ENCODE measurements at places on chromosomes 4 and X. TPM values are rescaled to one million over a fixed set of nuclear protein-coding genes. Genes with fewer than 3 reads are reported as not detected.

The DNAAF6 gene
- total RNA-seq, result not detected

- peaks cover 14% of the 10 kb centered on the region for H3K4me1 ChIP-seq
- no peak for DNase-seq
- H3K27ac ChIP-seq, result peak overlapping the region; percentile 63
- no peaks in the 10 kb centered on the region for H3K36me3 ChIP-seq
These were observed 125.3 kb upstream of the LNX1 start for GRCh38 chr4:53716471-53717063.

- H3K4me3 ChIP-seq, result no peak overlapping the region
- H3K27me3 ChIP-seq, result no peaks in the 10 kb centered on the region
- DNase-seq, result no peak
- H3K27ac ChIP-seq, result no peak overlapping the region
- no peaks in the 10 kb centered on the region for H3K36me3 ChIP-seq
These were observed 208.8 kb downstream of the STK32B start for GRCh38 chr4:5260121-5260520.

- H3K4me1 ChIP-seq, result no peaks in the 10 kb centered on the region
- no peaks in the 10 kb centered on the region for H3K27me3 ChIP-seq
- H3K27ac ChIP-seq, result no peak overlapping the region
- no peak overlapping the region for H3K4me3 ChIP-seq
- DNase-seq, result no peak
These were observed 981.0 kb upstream of the HS3ST1 start for GRCh38 chr4:12409507-12410190.

GRCh38 chrX:100768679-100769338, 36.9 kb upstream of the SYTL4 start:
- no peak overlapping the region for H3K4me3 ChIP-seq
- no peaks in the 10 kb centered on the region for H3K27me3 ChIP-seq
- no peak overlapping the region for H3K27ac ChIP-seq
- peak; percentile 18 for DNase-seq
- H3K4me1 ChIP-seq, result no peaks in the 10 kb centered on the region
- H3K36me3 ChIP-seq, result no peaks in the 10 kb centered on the region

- H3K27me3 ChIP-seq, result no peaks in the 10 kb centered on the region
- H3K4me3 ChIP-seq, result no peak overlapping the region
- no peaks in the 10 kb centered on the region for H3K4me1 ChIP-seq
- DNase-seq, result no peak
These were observed 133.1 kb downstream of the DMD start for GRCh38 chrX:33078273-33078672.

DNA sequence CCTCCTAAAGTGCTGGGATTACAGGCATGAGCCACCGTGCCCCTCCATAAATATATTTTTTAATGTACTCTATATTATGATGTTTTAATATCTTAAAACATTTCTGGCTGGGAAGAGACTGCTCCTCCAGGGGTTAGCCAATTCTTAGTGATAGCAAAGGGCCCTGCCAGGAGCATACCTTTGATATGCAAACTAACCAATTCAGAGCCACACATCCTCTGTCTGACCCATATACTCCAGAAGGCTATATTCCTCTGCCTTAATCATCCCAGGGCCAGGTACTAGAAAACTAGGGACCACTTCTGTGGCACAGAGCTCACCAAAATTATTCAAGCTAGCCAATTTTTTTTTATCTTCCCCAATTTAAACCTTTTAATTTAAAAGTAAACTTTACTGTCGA, 43.6 kb upstream of the BEX4 start:
- no peak overlapping the region for H3K27ac ChIP-seq
- no peaks in the 10 kb centered on the region for H3K36me3 ChIP-seq
- H3K27me3 ChIP-seq, result peaks cover 5% of the 10 kb centered on the region
- no peak for DNase-seq

DNA sequence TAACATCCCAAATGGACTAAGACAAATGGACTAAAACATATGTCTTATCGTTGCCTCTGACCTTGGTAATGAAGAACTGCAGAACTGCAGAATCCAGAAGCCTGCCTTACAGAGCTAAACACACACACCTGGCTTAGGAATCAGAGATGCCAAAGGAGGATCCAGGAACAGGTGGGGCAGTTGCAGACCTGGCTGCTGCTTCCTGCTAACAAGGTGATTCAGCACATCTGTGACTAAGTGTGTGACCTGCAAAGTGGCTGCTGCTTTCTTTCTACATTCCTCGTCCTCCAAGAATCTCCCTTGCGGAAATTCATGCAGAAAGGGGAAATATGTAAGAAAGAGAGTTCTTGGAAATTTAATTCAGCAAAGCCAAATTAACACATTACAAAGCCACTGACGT, 96.8 kb upstream of the NLGN4X start:
- no peaks in the 10 kb centered on the region for H3K4me1 ChIP-seq
- H3K27ac ChIP-seq, result no peak overlapping the region
- DNase-seq, result no peak
- H3K27me3 ChIP-seq, result no peaks in the 10 kb centered on the region
- no peak overlapping the region for H3K4me3 ChIP-seq

DNA sequence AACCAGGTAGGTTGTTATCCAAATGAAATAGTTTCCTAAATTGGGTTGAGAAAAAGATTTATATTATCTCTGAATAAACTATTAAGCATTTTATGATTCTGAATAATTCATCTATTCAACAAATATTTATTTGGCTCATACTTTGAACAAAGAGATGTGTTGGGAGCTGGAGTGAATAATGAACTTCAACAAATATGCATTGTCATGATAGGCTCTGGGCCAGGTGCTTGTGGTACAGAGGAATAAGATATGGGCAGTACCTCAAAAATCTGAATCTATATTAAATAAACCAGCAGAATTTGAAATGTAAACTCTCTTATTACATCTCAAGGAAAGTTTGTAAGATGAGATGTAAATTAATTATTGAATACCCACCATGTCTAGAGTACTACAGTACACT, 75.7 kb upstream of the DCLK2 start:
- no peak overlapping the region for H3K4me3 ChIP-seq
- no peaks in the 10 kb centered on the region for H3K27me3 ChIP-seq
- H3K27ac ChIP-seq, result peak overlapping the region; percentile 32

GRCh38 chr4:169185133-169185956, 85.4 kb downstream of the SH3RF1 start:
- H3K4me3 ChIP-seq, result no peak overlapping the region
- DNase-seq, result no peak
- H3K27ac ChIP-seq, result no peak overlapping the region
- no peaks in the 10 kb centered on the region for H3K27me3 ChIP-seq

DNA sequence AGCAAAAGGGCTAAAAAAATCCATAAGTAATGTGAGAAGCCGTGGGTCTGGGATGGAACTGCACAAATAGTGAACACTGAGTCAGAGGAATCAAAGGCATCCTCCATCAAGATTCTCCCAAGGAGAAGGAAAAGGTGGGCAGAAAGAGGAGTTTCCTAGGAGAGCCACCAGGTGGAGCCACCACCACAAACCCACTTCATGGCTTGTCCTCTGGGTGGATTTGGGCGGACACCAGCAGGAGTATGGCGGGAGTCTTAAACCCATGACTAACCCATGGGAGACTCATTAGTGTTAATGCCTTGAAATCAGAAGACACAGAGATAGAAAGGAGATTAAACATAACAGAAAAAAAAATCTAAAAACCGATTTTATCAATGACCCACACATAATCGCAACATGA, 147.7 kb downstream of the SH3KBP1 start:
- no peaks in the 10 kb centered on the region for H3K36me3 ChIP-seq
- no peaks in the 10 kb centered on the region for H3K4me1 ChIP-seq
- no peaks in the 10 kb centered on the region for H3K27me3 ChIP-seq
- H3K4me3 ChIP-seq, result no peak overlapping the region

DNA sequence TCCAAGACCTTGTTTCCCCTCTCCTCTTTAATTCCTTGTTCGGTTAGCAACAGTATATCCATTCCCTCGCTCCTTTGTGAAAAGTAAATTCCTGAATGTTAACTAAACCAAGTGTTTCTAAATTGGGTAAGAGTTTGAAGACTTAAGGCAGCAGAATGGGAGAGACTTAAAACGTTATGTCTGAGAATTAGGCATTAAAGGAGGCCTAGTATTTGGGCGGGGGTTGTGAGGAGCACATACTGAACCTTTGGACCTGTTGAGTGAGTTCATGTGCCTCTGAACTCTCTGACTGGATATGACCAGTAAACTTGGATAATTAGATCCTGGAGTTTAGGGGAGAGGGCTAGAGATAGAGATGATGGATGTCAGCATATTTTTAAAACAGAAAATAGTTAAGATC, 1.2 kb downstream of the MSMO1 start:
- peaks cover 12% of the 10 kb centered on the region for H3K4me1 ChIP-seq
- no peak overlapping the region for H3K27ac ChIP-seq
- H3K4me3 ChIP-seq, result peak overlapping the region; percentile 99

The DCAF12L2 gene
- not detected for total RNA-seq

GRCh38 chr4:180636696-180637404, 1606.4 kb upstream of the TENM3 start:
- no peaks in the 10 kb centered on the region for H3K4me1 ChIP-seq
- H3K36me3 ChIP-seq, result no peaks in the 10 kb centered on the region
- no peak overlapping the region for H3K27ac ChIP-seq
- H3K4me3 ChIP-seq, result no peak overlapping the region
- H3K27me3 ChIP-seq, result no peaks in the 10 kb centered on the region

DNA sequence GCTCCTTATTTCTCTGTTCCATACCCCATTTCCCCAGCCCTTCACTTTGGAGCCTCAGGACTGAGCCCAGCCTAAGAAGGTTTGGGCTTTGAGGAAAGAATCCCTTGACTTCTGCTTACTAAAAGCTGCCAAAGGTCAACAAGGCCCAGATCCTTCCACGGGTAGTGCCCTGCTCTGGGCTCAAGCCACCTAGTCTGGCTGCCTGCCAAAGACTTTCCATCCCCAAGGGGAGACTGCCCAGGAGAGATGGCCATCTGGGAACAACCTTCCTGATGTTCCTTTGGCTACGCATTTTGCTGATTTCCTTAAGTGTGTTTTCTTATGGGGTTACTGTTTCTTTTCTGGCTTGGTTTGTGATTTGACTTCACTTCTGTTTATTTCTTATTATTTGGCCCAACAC, 49.8 kb upstream of the NDP start:
- no peaks in the 10 kb centered on the region for H3K4me1 ChIP-seq
- peak overlapping the region; percentile 2 for H3K27ac ChIP-seq
- H3K4me3 ChIP-seq, result no peak overlapping the region
- H3K27me3 ChIP-seq, result no peaks in the 10 kb centered on the region

The ABCB7 gene
- total RNA-seq, result 157 TPM

- H3K36me3 ChIP-seq, result no peaks in the 10 kb centered on the region
- H3K4me3 ChIP-seq, result no peak overlapping the region
- H3K4me1 ChIP-seq, result no peaks in the 10 kb centered on the region
- DNase-seq, result no peak
- H3K27me3 ChIP-seq, result no peaks in the 10 kb centered on the region
These were observed 45.7 kb upstream of the INTU start for GRCh38 chr4:127586922-127587571.

Data from ascending aorta (tissue), 2 donors.